ENCODE measurements at places on chromosomes 16 and 17.

DNA sequence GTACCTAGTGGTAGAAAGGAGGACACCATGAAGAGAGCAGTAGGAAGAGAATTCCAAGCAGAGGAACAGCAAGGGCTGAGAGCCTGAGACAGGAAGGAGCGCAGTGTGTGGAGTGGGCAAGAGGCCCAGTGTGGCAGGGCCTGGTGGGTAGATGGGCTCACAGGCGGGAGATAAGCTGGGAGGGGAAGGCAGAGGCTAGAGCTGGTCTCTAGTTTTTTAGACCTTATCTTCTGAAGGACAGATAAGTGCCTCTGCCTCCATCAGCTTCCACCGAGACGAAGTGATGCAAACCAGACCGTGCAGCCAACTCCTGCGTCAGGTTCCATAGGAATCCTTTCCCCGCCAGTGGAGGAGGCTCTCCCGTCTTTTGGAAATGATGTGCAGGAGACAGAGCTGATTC is 33.6 kb downstream of the CDH1 start:
- DNase-seq: no peak

DNA sequence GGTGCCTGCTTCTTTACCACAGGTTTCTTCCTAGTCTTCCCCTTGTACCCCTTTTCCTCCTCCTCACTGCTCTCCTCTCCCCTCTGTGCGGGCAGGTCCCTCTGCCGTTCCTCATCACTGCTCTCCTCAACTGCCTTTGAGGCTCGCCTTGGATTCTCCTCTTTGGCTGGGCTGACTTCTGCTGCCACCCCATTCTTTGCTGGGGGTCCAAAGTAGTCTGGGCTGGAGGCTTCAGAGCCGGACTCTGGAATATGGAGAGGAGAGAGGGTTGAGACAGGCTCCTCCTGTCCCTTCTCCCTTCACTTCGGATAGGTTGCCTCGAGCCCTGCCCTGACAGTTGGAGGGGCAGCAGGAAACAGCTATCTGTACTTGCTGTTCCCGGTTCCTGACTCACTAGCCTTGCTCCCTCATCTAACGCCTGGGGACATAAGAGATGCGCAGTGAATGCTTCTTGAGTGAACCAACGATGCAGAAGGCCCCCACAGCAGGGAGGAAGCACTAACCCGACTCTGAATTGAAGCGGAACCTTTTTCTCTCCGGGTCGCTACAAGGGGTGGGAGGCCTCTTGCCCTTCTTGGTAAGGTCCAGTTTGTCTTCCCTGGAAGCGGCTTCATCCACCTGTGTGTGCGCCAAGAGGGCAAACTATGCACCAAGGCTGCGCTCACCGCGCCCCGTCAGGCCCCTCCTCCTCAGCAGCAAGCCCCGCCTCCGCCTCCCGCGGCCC is 655 bp downstream of the HIRIP3 start:
- peak; percentile 56 for DNase-seq

- DNase-seq: no peak
Observed at GRCh38 chr17:82875407-82875856, 35.6 kb upstream of the ZNF750 start.

DNA sequence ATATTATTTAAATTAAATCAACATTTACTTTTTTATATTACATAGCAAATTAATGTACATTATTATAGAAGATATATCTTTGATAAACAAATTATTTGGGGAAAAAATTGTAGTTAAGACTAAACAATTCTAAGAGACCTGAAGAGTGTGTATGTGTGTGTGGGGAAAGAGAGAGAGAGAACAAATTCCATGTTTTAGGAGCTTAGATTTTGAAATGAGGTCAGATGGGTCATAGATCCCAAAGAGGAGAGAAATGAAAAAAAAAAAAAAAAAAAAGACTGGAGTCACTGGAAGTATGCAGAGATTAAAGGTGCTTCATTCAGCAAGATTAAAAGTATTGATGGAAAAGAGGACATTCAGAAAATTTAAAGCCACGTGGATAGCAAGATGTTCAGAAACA is 206.8 kb downstream of the CNTNAP4 start:
- DNase-seq: no peak

GRCh38 chr16:53611179-53611696 is 92.4 kb downstream of the RPGRIP1L start:
- DNase-seq: no peak

DNA sequence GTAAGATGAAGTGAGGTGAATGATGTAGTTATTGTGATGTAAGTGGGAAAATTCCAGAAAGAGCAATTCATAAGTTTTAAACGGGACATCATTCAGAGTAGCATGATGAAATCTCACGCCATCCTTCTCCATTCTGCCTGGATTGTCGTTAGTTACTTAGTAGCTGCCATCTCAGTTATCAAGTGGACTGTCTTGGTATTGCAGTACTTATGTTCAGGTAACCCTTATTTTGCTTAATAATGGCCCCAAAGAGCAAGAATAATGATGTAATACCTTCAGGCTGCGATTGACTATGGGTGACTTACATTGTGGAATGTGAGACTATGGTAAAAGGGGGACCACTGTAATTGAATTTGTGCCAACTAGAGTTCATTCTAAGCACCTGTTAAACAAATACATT is 234.1 kb upstream of the TOM1L1 start:
- DNase-seq: no peak

- no peak for DNase-seq
Observed at GRCh38 chr17:40075942-40076498, 13.3 kb downstream of the THRA start.

GRCh38 chr16:88566158-88566557 is 4.0 kb upstream of the ZC3H18 start:
- DNase-seq: peak; percentile 35

GRCh38 chr17:42525221-42525620 is 10.8 kb upstream of the NAGLU start:
- DNase-seq: no peak

DNA sequence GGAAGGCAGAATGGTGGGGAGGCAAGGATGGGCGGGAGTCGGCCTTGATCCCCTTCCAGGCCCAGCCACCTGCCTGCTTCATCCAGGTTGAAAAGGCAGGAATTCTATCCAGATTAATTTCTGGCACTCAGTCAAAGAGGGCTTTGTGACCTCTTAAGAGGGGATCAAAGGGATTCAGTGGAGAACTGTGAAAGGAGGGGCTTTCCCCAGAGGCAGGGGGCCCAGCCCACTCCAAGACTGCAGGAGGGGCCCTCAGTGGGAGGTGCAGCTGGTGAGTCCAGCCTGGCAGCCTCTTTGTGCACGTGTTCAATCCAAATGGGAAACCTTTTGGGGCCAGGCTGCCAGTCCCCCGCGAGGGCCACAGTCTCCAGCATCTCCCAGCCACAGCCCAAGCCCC is 148.5 kb upstream of the PLCG2 start:
- no peak for DNase-seq

GRCh38 chr17:4710693-4711634 is 532 bp downstream of the ARRB2 start:
- no peak for DNase-seq

DNA sequence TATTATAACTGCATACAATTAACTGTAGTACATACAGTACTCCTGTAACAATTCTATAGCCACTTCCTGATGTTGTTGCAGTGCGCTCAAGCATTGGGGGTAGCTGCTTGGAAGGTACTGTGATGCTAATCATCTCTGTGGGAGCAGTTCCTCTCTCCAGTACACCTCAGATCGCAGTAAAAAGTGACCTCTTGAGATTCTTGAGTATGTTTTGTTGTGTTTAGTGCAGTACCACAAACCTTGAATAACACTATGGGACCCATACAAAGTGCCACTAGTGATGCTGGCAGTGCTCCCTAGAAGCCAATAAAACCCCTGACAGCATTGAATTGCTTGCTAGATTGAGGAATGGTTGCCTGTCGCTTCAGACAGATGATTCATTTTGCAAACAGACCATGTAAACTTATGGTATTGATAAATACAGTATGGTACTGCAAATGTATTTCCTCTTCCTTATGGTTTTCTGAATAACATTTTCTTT is 193.0 kb downstream of the SPECC1 start:
- no peak for DNase-seq

DNA sequence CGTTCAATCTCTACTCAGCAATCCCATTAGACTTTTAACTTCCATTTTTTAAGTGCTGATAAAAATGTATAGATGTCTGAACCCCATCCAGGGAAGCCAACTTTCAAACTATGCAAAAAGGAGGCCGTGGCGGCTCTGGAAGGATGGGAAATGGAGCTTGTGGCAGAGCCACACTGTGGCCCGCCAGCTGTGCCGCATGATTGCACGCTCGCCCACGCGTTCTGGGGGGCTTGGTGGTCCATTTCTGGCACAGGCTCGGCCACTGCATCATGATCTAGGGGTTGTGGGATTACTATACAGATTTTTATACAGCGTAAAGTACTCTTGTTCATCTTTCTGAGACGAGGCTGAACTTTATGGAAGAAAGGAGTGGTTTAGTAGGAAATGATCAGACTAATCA is 57.6 kb downstream of the FOXL1 start:
- DNase-seq: no peak

- DNase-seq: no peak
Observed at GRCh38 chr16:69523566-69524305, 42.0 kb upstream of the NFAT5 start.

GRCh38 chr16:3099732-3100499 is 822 bp upstream of the ZSCAN10 start:
- DNase-seq: peak; percentile 83

GRCh38 chr16:85842848-85843247 is 43.4 kb downstream of the COX4I1 start:
- no peak for DNase-seq

DNA sequence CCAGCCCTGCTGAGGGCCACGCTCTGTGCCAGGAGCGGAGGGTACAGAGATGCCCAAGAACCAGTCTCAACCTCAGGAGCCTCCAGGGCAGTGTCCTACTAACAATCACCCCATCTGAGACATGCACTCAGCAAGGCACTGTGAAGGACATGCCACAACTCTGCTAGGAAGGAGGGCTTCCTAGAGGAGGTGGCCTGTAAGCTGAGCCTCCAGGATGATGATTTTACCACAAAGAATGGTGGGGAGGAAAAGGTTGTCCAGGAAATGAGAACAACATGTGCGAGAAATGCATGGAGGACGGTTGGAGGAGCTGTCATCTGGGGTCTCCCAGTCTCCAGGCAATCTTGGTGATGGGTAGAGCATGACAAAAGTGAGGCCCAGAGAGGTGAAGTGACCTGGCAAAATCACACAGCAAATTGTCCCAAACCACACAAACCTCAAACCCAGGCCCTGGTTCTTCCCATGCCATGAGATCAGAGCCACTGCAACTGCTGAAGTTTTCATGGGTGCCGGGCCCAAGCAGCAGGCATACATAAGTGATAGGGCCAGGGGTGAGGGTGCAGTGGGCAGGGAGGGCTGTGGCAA is 30.5 kb downstream of the CNGB1 start:
- DNase-seq: no peak

- no peak for DNase-seq
Observed at GRCh38 chr17:1035546-1036170, 38.7 kb downstream of the TIMM22 start.

DNA sequence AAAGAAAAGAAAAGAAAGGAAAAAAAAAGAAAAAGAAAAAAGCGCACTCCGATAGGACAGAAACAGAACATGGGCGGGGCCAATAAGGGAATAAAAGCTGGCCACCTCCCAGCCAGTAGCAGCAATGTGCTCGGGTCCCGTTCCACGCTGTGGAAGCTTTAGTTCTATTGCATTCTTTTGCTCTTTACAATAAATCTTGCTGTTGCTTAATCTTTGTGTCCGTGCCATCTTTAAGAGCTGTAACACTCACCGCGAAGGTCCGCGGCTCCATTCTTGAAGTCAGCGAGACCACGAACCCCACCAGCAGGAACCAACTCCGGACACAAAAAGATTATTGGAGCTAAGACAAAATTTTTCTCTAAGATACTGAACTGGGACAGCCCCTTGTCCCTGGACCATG is 3.1 kb upstream of the ARL5C start:
- no peak for DNase-seq

DNA sequence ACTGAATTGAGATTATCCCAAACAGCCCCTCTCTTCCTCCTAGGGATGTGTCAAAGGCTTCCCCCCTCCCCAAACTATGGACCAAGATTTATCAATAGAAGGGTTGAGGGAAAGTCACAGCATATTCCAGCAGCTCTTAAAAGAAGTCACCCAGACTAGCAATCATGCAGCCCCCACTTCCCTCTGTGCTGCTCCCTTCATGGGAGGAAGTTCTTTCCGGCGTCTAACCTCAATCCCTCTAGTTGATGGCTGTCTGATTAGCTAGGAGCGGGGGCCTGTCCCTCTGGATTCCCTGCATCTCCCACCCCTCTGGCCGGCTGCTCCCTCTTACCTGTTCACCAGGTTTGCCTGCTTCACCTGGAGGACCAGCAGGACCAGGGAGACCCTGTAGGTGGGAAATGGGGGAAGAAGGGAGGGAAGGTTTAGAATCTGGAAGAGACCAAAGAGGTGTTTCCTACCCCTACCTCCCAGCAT is 9.2 kb downstream of the COL1A1 start:
- no peak for DNase-seq

GRCh38 chr16:78045865-78046581 is 23.7 kb downstream of the CLEC3A start:
- peak; percentile 5 for DNase-seq
